ENCODE measurements at places on chromosomes 2 and 18.
A peak's percentile ranks its signal among the peaks of the same experiment; 100 is the strongest.

GRCh38 chr2:7517851-7518250 lies 600.6 kb downstream of the RNF144A start:
- DNase-seq = no peak

DNA sequence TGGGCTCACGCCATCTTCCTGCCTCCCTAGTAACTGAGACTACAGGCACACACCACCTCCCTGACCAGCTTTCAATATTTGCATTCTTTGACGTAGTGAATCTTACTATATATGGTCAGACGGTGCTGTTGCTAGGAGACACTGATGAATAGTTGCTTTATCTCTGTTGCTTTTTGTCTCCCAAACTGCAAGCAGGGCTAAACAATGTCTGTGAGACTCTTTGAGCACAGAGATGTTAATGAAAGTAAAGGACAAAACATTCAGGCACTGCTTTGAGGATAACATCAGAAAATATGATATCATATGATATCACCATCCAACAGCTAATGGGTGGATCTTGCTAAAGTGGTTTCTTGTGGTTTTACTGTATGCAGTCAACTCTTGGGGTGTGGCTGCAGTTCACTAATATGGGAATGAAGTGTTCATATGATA lies 43.0 kb downstream of the EMILIN2 start:
- no peak for DNase-seq

DNA sequence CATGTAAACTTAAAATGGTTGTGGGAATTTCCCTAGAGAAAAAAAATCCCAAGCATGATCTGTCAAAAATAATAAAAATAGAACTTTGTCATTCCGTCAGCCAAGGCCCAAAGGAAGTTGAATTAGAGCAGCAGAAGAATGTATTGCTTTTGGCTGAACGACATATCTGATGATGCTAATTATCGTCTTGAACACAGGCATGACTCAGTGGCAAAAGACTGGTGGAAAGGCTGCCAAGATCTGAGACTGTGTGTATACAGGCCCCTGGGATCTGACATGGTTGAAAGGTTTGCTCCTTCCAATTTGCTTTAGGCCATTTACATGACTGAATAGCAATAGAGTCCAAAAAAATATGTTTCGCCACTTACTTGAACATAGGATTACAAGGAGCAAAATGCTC lies 1057.1 kb upstream of the CRIM1 start:
- peak; percentile 55 for DNase-seq

GRCh38 chr2:8676191-8676920 lies 5.5 kb upstream of the ID2 start:
- peak; percentile 93 for DNase-seq

DNA sequence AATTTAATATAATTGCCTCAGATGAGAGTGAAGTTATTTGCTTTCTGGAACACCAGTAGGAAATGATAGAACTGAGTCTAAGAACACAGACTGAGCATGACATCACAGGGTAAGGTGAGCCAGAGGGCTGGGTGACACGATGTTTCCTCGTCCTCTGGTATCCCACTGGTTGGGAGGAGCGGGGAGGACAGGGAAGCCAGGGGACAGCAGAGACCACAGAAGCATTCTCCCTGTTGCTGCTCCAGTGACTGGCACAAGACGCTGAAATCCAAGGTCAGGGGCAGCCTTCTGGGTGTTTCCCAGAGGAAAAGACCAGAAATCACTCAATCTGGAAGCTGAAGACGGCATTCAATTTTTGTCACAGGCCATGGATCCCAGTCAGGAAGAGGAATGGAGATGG lies 363.4 kb upstream of the SOX11 start:
- peak; percentile 23 for DNase-seq

DNA sequence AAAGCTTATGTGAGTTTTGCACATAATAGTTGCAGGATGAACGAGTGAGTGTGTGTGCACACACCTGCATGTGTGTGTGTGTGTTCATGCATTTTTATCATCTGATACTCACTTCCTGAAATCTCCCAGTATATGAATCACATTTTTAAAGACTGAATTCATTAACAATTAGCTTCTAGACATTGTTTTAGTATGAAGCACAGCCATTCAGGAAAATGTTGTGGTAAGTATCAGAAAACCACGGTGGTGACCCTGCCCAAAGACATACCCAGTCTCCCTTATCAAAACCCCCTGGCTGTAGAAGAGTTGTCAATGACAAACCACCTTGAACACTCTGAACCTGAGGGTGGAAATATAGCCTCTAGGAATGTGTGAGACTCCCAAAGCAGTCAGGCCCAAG lies 220.8 kb downstream of the ALK start:
- no peak for DNase-seq

- no peak for DNase-seq
These were observed 112.3 kb downstream of the GALNT1 start for GRCh38 chr18:35693829-35694228.

GRCh38 chr2:204654669-204655068 lies 109.4 kb downstream of the PARD3B start:
- no peak for DNase-seq

DNA sequence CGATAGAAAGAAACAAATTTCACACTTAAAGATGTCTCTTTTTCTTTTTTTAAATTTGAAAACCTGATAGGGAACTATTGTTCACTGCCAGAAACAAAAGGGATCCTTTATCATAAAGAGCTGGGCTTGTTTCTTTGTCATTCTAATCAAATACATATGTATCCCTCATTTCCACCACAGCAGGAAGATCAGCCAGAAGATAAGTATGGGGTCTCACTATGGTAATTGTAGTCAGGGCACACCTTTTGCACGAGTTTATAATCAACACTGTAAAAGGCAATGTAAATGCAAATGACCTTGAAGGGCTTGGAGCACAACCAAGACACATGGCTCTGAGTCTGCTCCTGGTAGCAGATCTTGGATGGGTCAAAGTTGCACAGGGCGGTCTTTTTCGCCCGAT lies 109.5 kb downstream of the NXPH2 start:
- no peak for DNase-seq

DNA sequence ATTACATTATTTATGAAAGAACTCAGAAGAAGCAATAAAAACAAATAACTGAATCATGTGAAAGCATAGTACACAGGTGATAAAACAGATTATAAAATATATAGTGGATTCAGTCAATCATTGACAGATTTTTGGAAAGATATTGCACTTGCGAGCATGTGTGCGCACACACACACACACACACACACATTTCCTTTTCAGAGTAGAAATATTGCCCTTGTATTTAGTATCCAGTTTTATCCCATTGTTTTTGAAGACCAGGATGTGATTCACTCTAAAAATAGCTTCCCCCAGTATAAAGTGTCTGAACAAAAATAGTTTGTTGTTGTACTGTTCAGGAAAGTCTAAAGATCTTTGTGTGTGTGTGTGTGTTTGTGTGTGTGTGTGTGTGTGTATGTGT lies 145.5 kb downstream of the CALCRL start:
- no peak for DNase-seq

- DNase-seq = no peak
These were observed 512.9 kb upstream of the ACVR2A start for GRCh38 chr2:147331790-147332419.

- DNase-seq = no peak
These were observed 13.7 kb downstream of the NPC1 start for GRCh38 chr18:23572570-23572969.

GRCh38 chr18:64699081-64699480 lies 550.2 kb upstream of the LINC00305 start:
- no peak for DNase-seq

DNA sequence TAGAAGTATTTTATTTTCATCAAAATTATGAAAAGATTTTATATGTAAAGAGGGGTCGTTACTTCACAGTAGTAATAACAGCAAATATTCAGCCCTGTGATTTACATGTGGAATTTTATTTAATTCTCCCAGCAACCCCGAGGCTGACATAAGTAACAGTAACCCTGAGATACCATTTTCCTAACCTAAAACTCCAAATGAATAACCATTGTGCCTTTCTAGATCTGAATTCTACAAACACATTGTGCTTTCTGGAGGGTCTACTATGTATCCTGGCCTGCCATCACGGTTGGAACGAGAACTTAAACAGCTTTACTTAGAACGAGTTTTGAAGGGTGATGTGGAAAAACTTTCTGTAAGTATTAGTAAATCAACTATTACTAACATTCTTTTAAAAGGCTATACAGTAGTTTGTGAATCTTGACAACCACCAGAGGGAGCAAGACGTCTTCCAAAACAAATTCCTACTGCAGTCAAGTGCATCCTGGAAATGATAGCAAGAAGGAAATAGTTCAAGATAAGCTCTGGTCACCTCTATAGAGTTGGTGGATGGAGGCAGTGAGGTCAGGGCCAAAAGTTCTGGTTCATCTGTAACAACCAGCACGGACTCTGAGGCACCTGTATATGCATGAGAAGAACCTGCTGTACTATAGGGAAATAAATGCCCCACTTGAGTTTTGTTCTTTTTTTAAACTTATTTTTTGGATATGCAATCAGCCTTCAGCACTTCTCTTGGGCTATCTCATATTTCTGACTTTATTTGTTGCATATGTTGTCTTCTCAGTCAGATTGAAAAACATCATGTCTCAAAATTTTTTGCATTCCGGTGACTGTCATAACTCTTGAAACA lies 37.4 kb downstream of the ACTR2 start:
- DNase-seq = peak; percentile 89

DNA sequence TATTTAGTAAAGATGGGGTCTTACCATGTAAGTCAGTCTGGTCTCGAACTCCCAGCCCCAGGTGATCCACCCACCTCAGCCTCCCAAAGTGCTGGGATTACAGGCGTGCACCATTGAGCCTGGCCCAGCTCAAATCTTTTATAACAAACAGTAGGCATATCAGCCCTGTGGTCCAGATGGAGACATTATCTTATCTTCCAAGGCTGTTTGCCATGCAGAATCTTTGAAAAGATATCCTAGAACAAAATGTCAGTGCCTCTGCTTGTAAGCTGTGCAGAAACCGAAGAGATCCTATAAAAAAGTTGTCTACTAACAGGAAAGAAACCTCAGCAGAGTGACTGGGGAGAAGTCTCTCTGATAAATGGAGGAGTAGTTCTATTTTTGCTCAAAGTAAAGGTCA lies 142.1 kb downstream of the PTH2R start:
- no peak for DNase-seq

DNA sequence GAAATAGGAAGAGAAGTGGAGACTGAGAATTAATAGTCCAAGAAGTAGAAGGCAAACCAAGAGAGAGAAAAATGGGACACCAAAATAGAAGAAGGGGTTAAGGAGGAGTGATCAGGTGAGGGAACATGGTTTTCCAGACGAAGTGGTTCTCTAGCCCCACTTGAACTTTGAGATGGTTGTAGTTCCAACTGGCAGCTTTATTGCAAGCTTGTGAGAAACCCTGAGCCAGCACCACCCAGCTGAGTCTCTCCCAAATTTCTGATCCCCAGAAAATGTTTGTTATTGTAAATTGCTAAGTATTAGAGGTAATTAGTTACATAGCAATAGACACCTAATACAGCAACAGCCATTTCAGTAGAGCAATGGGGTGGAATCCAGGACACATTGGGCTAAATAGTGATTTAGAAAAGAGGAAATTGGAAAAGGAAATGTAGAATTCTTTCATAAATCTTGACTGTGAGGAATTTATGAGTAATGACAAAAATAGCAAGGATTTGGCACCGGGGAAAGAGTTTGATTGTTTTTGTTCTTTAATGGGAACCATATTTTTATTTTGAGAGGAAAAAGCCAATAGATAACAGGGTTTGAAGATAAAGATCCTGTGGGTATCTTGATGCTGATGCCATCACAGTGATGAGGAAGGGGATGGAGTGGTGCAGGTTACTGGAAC lies 62.1 kb upstream of the XDH start:
- no peak for DNase-seq

- DNase-seq = no peak
These were observed 40.7 kb downstream of the SOS1 start for GRCh38 chr2:39080152-39080551.

DNA sequence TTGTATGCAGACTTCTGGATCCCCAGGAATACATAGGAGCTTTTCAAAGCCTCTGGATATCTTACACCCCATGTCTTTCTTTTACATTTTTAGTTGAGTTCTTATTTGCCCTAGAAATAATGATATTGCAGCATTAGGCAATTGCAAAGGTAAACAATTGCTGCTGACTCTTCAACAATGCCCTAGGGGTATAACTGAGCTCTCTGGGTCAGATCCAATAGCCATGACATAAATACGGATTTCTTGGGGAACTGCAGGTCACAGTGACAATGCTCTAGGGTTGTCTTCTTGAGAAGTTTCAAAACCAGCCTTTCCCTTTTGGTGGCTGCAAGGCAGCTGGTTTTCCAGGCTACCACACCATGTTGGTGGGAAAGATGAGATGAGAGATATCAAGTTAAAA lies 16.5 kb upstream of the OR6B3 start:
- no peak for DNase-seq

GRCh38 chr2:120299561-120299960 lies 46.4 kb upstream of the INHBB start:
- no peak for DNase-seq
